ENCODE measurements at places on chromosomes 2 and 18.

DNA sequence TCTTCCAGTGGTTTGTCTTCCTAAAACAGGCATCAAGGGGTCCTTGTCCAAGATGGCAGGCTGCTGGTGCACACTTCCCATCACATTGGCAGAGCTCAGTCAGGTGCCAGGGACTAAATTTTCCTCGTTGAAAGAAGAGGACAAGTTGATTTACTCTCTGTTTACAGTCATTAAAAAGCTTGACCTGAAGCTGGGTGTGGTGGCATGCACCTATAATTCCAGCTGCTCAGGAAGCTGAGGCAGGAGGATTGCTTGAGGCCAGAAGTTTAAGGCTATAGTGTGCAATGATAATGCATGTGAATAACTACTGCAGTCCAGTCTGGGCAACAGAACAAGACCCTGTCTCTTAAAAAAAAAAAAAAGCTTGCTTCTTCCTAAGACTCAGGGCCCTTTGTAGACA is 3.6 kb upstream of the PLB1 start:
- no peak for DNase-seq

DNA sequence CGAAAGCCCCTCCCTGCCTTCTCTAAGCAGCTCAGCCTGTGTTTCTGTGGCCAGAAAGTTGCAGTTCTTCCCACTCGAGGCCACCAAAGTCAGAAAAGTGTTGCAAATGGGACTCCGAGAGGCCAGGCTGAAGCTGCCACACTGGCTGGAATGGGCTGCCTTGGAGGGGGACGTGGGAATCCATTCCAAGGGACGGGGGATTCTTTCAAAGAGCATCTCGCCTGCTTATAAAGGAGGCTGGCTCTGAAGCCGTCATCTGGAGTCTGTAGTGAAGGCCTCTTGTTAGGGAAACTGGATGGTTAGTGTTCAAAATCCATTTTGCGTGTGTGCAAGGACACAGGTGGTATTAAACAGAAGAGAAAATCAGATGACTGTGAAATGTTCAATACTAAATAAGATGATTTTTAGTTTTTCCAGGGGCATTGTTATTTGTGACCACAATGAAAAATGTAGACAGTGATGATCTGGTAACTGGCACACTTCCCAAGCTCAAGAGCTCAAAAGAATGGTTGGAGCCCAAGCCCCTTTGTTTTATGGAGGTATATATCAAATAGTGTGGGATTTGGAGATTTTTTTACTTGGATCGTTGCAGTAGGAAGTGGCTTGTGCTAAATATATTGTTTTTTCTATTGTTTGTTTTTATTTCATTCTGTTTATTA is 782 bp downstream of the FAM228B start:
- no peak for DNase-seq

DNA sequence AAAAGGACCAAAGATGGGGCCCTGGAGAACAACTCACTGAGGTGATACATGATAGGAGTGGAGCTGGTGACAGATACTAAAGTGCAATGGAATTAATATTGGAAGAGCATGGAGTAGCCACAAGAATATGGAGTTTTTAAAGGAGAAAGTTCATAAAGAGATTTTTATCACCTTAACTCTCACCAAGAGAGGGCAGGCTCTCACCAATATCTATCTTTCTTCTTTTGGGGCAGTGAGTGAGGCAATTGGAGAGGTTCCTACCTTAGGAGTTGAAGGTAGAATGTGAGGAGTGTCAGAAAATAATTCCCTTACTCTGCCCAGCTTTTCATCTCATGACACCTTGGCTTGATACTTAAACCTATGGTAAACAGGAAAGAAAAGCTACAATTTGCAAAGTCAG is 233.7 kb upstream of the CWC22 start:
- no peak for DNase-seq

DNA sequence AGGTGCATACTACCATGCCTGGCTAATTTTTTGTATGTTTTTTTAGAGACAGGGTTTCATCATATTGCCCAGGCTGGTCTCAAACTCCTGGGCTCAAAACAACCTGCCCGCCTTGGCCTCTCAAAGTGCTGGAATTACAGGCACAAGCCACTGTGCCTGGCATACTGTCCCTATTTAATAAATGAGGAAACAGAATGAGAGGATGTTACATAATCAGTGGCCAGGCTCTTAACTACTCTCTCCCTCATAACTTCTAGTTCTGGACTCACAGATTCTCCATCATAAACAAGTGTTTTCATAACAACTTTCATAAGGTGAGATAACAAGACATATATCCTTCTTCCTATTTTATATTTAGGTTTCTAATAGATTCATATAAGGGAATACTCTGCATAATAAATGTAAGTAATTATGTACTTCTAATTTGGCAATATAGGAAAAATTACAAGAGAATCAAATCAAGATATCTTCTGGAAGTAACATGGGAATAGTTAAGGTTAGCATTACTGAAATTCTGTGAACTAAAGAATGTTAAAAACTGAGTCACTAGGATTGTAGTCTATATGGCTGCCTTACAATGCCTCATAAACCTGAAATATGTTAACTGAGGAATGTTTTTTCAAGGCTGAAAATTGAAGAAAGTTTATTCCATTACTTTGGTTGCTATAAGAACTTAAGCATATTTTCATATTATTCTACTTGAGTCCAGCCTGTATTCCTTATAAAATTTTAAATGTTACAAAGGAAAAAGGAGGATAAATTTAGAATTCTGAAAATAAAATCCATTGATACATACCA is 71.3 kb downstream of the SLC25A12 start:
- no peak for DNase-seq

GRCh38 chr18:78082816-78083215 is 833.2 kb downstream of the GALR1 start:
- no peak for DNase-seq

DNA sequence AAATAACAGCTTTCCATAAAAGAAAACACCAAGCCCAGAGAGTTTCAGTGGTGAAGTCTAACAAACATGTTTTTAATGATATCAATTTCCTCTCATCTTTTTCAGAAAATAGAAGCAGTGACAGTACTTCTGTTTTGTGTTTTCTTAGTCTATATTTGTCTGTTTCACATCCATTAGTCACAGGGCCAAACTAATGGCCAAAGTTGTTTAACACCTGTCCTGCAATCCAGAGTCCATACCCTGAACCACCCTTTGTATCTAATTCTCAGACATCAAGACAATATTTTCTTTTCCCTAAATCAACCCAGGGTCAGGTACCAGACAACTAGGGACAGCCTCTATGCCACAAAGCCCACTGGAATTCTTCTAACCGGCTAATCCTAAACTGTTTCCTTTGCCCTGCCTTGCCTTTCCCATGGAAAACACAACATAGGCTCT is 25.9 kb downstream of the TMSB10 start:
- no peak for DNase-seq

All from fibroblast of the conjunctiva (primary cell).